Activated naive CD8-positive, alpha-beta T cell treated with anti-CD3 and anti-CD28 coated beads, Interleukin-2, amount 10 ng/mL, durations not matched to agents 7 days and 5 days (primary cell): ENCODE measurements at places on chromosomes 16 and 17.

DNA sequence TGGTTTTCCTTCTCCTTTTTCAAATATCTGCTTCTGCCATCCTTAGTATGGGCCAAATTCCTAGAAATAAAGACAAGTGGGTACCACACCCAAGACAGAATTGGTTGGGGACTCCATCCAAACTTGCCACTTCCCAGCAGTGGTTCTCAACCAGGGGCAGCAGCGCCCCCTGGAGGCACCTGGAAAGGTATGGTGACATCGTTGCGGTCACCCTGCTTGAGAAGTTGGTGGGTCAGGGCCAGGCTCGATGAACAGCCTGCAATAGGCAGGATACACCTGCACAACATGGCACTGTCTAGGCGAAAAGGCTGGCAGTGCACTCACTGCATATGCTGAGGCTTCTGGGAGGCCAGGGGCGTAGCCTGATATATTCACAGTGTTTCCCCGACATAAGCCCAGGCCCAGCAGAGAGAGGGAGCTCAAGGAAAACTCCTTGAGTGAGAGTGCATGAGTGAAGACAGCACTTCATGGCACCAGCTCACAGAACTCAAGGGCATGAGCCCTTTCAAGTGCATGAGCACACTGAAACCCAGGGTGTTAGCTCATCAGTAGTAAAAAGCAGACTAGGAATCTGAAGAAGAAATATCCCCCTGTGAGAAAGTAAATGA, 57.7 kb downstream of the CMC2 start:
- DNase-seq = no peak
- no peaks in the 10 kb centered on the region for H3K27me3 ChIP-seq
- H3K27ac ChIP-seq = no peak overlapping the region
- no peak overlapping the region for H3K4me3 ChIP-seq
- no peaks in the 10 kb centered on the region for H3K4me1 ChIP-seq

GRCh38 chr16:1099189-1100083, 3.4 kb upstream of the C1QTNF8 start:
- H3K4me1 ChIP-seq = no peaks in the 10 kb centered on the region
- DNase-seq = no peak
- H3K27me3 ChIP-seq = peaks cover 2% of the 10 kb centered on the region
- no peak overlapping the region for H3K27ac ChIP-seq
- no peaks in the 10 kb centered on the region for H3K36me3 ChIP-seq

DNA sequence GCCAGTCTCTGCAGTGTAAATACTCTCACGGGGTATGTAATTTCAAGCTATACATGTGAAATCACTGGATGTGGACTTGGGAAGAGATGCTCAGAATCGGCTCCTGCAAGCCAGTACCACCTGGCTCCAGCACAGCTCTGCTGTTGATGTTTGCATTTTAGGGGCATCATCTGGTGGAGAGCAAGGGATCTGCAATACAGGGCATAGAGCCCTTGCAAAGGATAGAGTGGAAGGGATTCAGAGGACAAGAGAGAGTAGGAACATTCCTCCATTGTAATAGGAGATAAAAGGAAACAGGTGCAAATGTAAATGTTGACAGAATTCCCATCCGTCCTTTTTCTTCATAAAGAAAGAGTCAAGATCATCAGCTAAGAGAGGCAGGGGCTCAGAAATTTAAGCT, 184.1 kb downstream of the PMP22 start:
- no peak overlapping the region for H3K27ac ChIP-seq
- no peak overlapping the region for H3K4me3 ChIP-seq
- H3K36me3 ChIP-seq = no peaks in the 10 kb centered on the region
- H3K27me3 ChIP-seq = no peaks in the 10 kb centered on the region
- DNase-seq = no peak

DNA sequence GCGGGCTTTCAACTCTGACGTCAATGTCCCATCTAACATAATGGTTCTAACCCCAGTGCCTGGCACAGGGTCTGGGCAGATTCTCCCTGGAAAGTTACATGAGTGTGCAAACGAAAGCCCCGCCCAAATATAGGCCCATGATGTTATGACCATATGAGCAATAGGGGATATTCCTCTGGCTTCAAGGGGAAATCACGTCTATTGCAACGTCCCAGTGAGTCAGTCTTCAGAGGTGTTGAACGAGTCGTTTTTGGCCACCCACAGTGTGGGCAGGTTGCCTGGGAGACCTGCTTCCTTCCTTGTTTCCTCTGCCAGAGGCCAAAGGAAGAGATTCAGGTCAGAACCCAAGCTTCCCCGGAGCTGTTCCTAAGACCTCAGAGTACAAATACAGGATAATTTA, 30.3 kb downstream of the PIK3R5 start:
- peaks cover 56% of the 10 kb centered on the region for H3K4me1 ChIP-seq
- H3K36me3 ChIP-seq = peaks cover 64% of the 10 kb centered on the region
- no peaks in the 10 kb centered on the region for H3K27me3 ChIP-seq
- no peak for DNase-seq
- H3K4me3 ChIP-seq = peak overlapping the region; percentile 20
- H3K27ac ChIP-seq = peak overlapping the region; percentile 34

DNA sequence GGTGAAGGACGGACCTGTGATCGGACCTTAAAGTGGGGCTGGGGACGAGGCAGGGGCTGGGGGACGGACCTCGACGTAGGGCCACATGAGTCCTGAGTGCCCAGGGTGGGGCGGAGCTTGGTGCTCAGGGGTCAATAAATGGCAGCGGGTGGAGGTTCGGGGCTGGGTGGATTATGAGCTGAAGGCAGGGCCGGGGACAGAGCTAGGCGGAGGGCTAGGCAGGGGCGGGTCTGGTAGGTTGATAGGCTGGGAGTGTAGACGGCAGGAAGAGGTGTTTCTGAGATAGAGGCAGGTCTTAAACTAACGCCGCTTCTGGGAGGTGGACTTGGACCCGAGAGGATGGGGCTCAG, 733 bp downstream of the CHRNB1 start:
- peak overlapping the region; percentile 80 for H3K4me3 ChIP-seq
- peaks cover 24% of the 10 kb centered on the region for H3K27me3 ChIP-seq
- peak; percentile 56 for DNase-seq
- H3K4me1 ChIP-seq = peaks cover 24% of the 10 kb centered on the region
- H3K27ac ChIP-seq = peak overlapping the region; percentile 10

DNA sequence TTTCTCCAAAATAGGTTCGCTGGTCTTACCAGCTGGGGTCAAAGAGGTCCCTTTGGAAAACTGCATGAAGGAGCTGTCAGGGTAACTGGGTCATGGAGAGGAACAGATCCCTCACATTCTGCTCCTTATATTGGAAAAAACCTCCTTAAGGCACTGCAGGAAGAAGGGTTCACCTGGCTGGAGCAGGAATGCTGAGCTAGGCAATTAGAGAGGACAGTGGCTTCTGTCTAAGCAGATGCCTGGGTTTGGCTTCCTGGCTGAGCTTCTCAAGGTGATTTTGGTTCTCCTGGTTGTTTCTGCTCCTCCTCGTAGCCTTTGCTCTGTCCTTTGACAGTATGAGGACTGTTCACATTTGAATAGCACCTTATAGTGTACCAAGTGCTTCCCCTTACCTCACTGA, 19.6 kb downstream of the ITGB3 start:
- no peak overlapping the region for H3K4me3 ChIP-seq
- H3K36me3 ChIP-seq = no peaks in the 10 kb centered on the region
- DNase-seq = no peak
- H3K4me1 ChIP-seq = no peaks in the 10 kb centered on the region
- peaks cover 28% of the 10 kb centered on the region for H3K27me3 ChIP-seq
- no peak overlapping the region for H3K27ac ChIP-seq

GRCh38 chr16:31397701-31398100, 4.6 kb downstream of the ITGAD start:
- H3K27ac ChIP-seq = no peak overlapping the region
- H3K4me3 ChIP-seq = no peak overlapping the region
- no peaks in the 10 kb centered on the region for H3K27me3 ChIP-seq
- peaks cover 32% of the 10 kb centered on the region for H3K4me1 ChIP-seq
- no peak for DNase-seq

DNA sequence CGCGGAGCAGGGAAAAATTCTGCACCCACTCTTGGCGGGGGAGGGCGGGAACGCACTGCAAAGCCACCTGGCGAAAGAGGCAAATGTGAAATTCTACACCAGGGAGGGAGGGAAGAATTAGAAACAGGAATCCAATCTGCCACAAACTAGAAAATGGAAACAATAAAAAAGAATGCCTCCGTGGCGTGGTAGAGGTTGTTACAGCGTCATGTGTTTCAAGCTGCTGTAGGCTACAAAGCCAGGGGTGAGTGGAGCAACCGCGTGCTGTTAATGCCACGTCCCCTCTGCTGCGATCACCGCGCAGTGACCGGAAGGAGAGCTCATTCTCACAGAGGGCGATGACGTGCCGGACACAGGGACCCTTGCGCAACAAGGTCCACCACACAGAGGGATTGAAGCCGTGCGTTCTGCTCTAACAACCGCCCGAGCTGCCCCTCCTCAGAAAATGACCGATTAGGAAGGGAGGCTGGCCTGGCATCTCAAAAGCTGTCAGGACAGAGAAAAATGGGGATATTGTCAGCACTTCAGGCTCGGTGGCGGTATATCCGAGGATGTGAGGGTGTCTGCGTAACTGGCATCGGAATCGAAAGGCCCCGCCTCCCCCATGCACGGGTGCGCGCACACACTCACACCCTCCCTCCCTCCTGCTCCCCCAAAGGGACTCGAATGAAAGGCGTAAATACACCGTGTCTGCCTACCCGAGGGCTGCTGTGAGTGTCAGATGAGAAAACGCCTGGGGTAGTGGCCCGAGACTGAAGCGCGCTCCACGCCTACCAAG, 70.8 kb upstream of the TNRC6C start:
- peaks cover 1% of the 10 kb centered on the region for H3K36me3 ChIP-seq
- H3K27me3 ChIP-seq = peaks cover 25% of the 10 kb centered on the region
- H3K4me3 ChIP-seq = peak overlapping the region; percentile 75
- DNase-seq = peak; percentile 64
- H3K4me1 ChIP-seq = peaks cover 24% of the 10 kb centered on the region
- H3K27ac ChIP-seq = peak overlapping the region; percentile 71

- peaks cover 50% of the 10 kb centered on the region for H3K27me3 ChIP-seq
- H3K27ac ChIP-seq = no peak overlapping the region
- no peaks in the 10 kb centered on the region for H3K4me1 ChIP-seq
These were observed 7.9 kb upstream of the BAHCC1 start for GRCh38 chr17:81387100-81388090.

DNA sequence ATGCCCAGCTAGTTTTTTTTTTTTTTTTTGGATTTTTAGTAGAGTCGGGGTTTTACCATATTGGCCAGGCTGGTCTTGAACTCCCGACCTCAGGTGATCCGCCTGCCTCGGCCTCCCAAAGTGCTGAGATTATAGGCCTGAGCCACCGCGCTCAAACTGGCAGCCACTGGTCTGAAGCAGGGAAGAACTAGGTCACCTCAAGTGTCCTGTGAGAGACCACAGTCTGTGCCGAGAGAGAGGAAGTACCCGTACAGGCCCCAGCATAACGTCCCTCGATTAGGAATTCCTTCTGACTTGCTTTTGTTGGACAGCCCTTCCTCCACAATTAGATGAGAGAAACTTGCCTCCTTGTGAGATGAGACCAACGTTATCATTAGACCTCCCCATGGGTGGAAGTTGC, 13.7 kb upstream of the CD300E start:
- H3K4me1 ChIP-seq = peaks cover 16% of the 10 kb centered on the region
- no peak for DNase-seq
- no peak overlapping the region for H3K27ac ChIP-seq
- peaks cover 76% of the 10 kb centered on the region for H3K27me3 ChIP-seq
- no peaks in the 10 kb centered on the region for H3K36me3 ChIP-seq

DNA sequence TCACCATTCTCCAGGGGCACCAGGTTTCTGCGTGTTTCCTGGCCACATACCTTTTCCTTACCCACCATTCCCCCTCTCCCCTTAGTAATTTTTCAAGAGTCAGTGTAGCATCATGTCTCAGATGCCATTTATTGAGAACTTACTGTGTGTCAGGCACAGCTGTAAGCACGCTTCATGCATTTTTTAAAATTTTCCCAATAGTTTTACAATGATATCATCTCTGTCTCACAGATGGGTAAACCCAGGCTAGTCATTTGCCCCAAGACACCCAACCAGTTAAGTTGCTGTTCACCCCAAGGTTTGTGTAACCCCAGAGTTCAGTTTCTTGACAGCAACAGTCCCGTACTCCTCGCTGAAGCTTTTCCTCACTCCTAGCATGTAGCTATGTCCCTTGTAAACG, 56.4 kb upstream of the IRX3 start:
- DNase-seq = no peak
- H3K4me1 ChIP-seq = no peaks in the 10 kb centered on the region
- peaks cover 4% of the 10 kb centered on the region for H3K27me3 ChIP-seq
- H3K27ac ChIP-seq = no peak overlapping the region
- no peaks in the 10 kb centered on the region for H3K36me3 ChIP-seq

DNA sequence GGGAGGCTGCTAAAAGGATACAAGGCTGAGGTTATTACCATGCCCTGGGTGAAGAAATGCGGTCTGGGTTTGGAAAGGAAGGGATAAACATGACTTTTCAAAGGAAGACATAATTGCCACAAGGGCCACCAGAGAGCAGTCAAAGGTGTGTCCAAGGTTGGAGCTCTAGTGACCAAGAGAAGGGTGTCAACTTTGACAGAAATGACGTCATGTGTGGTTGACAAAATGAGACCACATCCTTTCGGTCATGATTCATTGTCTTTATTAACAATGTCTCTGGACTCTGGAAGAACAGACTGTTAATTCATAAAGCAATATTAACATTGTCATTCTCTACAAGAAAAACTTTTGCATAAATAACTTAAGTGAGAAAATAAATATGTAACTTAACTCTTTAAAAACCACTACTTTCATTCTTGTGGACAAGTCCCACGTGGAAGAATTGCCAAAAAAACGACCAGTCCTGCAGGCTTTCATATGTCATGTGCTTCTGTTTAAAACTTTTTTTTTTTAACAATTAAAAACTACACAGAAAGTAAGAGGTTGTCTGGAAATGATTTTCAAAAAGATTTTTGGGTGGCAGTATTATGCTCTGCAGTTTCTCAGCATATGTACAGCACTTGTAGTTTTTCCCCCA, 5.0 kb downstream of the SOST start:
- peaks cover 65% of the 10 kb centered on the region for H3K27me3 ChIP-seq
- H3K27ac ChIP-seq = no peak overlapping the region
- H3K4me3 ChIP-seq = no peak overlapping the region
- H3K4me1 ChIP-seq = peaks cover 14% of the 10 kb centered on the region
- H3K36me3 ChIP-seq = no peaks in the 10 kb centered on the region
